GM04503 (cell line): ENCODE measurements at places on chromosomes 4 and X.
A peak's percentile ranks its signal among the peaks of the same experiment; 100 is the strongest.

GRCh38 chr4:108486046-108486445 lies 134.3 kb upstream of the RPL34 start:
- no peak for DNase-seq

DNA sequence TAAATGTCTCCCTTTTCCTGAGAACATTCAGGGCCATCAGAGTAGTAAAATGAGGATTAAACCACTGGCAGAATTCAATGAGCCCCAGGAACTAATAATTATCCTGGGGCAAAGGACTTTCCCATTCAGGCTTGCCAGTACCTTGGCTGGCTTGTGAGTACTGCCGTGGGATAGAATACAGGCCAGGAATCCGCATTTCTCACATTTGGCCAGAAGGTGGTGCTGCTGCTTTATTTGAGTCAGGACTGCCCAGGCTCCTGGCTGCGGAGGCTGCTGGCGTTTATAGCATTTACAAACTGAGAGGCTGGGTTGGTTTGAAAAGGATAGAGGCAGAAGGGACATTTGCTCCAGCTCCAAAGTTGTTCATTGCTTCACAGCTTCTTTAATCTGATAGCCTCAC lies 91.4 kb downstream of the RTL9 start:
- DNase-seq = peak; percentile 19

GRCh38 chrX:127404161-127404560 lies 584.6 kb downstream of the PRR32 start:
- no peak for DNase-seq

DNA sequence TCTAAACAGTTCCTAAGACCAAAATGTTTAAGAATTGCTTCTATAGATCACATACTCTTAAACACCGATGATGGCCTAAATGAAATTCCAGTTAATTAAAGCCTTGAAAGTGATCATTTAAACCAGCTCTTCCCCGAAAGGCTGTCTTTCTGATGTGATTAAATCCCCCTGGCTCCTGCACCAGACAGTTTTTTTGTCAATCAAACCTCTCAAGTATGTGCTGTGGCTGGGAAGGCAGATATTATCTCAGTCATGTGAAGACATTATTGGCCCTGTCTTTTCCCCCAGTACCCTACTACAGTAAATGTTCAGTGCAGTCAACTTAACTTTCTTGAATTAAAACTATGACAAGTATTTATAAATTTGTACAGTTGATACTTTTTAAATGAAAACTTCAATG lies 121.0 kb upstream of the MYOZ2 start:
- no peak for DNase-seq

DNA sequence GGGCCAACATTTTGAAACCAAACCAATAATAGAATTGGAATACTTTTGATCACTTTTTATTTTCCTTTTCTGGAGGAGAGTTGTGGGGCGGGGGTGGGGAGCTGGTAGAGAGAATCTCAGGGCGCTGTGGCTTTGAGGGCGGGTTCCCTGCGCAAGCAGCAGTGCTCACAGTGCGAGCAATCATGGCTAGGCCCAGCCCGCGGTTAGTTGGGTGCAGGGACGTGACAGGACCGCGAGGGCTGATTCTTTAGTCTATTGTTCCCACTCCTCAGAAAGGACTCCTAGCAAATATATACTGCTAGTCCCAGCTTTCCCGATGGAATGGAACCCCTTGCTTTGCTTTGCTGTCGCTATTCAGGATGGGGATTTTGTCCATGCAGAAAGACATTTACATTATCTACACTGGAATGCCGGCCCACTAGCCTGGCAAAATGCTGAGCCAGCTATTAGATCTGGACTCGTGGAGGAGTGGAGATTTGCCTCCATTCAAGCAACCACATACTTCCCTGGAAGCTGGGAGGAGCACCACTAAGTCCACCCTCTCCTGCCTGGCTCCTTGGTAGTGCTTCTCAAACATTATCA lies 23.9 kb upstream of the APLN start:
- DNase-seq = no peak

DNA sequence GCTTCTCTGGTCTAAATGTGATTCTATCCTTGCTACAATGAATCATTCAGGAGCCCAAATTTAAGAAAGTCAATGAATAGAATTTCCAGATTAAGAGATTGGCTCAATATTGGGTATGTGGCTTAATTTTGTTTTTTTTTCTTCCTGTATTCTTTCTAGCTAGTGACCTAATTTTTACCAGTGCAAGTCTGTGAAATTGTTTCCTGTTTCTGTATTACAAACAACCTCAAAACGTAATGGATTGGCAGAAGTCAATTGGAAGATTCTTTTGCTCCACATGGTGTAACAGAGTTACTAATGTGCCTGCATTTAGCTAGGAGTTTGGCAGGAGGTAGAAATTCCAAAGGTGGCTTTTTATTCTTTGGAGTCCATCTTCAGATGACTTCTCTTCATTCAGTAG lies 17.6 kb downstream of the DYNLT3 start:
- DNase-seq = no peak

GRCh38 chr4:150078579-150079080 lies 385 bp downstream of the DCLK2 start:
- DNase-seq = no peak

- DNase-seq = no peak
These were observed 66.9 kb upstream of the DAPP1 start for GRCh38 chr4:99749445-99750391.

DNA sequence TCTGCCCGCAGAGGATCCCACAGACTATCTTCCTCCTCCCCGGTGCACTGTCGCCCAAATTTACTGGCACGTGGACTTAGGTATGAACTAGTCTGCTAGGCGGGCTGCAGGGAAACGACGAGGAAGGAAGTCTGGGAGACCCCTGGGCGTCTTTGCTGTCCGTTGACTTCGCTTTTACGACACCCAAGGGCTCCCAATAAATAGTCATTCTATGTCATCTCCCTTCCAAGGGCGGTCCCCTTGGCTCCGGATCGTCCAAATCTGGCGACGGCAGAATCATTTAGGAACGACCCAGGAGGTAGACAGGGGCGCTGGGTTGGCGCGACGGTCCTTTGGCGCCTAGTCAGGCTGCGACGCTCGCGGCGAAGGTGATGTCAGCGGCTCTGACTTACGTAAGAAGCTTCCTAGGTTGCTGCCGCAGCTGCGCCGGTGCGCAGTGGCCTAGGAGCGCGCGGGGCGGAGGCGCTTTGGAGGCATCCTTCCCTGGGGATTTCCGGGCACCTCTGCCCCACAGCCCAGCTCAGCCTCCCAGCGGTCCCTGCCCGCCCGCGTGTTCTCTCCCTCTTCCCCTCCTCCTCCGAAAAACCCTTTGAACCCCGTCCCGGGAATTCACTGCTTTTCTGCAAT lies 2.2 kb downstream of the NHS start:
- DNase-seq = no peak

DNA sequence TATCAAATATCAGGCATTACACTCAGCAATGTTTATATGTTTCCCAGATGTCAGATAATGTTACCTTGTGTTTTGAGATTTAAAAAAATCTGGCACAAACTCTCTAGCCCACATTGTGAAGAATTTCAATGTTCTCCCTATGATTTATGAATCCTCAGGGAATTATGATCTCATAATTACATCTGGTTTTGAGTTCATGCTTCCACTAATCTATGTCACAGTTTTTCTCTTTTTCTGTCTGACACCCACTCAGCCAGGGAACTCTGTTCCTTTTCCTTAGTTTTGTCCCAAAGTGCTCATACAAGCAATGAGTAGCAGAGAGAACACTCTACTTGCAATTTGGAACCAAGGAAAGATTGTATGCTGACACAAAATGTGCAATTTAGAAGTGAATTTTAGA lies 212.1 kb upstream of the POF1B start:
- DNase-seq = no peak

DNA sequence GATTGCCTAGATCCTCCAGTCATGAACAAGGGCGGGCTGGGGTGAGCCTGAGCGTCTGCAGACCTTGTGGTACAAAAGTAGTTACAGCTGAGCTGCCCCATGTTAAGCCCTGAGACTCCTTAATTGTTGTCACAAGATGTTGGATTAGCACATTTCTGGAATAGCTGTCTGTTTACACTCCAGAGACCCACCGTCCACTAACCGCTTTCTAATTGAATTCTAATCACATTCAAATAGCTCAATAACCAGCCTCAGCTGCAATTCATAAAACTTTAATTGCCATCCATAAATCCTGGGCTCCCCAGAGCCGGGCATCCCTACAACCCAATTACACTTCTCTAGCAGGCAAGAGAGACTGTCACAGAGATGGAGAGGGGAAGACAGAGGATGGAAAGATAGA lies 1.6 kb upstream of the GSX2 start:
- DNase-seq = no peak

DNA sequence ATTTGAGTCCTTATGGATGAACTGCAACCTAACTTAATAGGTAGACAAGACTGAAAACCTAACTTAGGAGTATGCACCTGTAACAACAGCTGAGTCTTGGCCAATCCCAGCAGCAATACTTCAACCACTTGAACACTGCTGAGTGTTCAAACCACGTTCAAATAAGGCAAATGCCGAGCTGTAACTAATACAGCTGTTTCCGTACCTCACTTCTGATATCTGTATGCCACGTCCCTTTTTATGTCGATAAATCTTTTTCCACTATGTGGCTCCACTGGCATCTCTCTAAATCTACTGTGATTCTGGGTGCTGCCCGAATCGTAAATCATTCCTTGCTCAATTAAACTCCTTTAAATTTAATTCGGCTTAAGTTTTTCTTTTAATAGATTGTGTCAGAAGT lies 459.7 kb downstream of the INPP4B start:
- no peak for DNase-seq

DNA sequence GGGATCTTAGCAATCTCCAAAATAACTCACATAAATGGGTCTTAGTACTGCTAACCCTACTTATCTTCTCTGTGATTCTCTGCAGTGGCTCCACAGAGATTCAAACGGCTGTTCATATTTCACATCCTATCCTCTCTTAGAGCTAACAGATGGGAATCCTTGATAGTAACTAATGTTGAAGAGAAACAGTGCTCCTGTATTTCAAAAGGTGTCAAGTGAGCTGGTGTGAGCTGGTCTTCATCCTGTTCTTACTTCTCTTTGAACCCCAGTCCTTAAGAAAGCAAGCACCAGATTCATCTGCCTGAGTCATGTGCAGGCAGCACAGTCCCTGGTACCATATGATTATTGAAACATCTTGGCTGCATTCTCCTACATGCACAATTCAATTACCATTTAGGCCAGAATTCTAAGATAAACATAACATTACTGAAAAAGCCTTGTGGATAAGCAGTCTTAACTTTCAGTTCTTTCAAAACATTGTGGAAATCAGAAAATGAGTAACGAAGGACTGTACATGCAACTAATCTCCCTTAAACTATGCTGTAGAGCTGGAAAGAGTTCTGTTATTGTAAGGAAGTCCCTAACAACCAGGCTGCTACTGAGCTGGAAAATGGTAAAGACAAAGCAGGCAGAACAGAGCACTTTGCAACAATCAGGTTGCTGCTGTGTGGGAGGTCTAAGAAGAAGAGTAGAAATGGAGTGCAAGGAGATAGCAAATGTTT lies 153.1 kb downstream of the NPNT start:
- DNase-seq = no peak

GRCh38 chr4:8393593-8394038 lies 46.9 kb downstream of the ACOX3 start:
- DNase-seq = peak; percentile 97

- DNase-seq = no peak
These were observed 406.1 kb downstream of the GPM6A start for GRCh38 chr4:175405961-175406360.

DNA sequence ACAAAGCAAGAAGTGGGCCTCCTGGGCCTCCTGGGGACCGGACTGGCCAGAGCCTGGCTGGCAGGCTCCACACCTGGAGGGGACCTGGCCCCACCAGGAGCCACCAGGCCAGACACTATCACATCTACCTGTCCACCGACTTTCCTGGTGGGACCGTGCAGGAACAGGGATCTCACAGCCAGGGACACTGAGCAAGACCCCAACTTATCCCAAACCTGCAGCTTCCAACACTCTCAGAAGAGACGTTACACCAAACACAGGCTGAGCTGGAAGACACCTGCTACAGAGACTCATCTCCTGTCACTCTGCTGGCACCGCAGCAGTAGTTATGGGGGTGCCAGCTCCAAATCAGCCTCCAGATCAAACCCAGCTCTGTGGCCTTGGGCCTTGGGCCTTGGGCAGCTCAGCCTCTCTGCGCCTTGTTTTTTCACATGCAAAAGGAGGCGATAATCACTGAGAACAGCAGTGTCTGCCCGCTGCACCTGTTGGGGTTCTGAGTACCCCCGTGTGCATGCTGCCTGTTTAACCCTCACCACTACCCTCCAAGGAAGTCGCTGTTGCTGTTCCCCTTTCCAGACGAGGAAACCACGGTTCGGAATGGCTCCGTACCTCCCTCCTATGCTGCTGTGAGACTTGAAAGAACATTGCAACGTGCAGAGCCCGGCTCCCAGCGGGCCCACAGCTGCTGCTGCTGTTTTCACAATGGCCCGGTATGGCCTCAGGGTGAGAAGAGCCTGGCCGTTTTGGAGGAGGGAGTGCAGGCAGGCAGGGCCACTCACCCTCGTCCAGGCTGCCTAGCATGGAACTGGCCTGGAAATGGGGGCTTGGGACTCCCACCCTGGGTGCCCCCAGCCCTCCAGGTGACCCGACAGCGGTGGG lies 69.6 kb downstream of the ADRA2C start:
- DNase-seq = no peak

DNA sequence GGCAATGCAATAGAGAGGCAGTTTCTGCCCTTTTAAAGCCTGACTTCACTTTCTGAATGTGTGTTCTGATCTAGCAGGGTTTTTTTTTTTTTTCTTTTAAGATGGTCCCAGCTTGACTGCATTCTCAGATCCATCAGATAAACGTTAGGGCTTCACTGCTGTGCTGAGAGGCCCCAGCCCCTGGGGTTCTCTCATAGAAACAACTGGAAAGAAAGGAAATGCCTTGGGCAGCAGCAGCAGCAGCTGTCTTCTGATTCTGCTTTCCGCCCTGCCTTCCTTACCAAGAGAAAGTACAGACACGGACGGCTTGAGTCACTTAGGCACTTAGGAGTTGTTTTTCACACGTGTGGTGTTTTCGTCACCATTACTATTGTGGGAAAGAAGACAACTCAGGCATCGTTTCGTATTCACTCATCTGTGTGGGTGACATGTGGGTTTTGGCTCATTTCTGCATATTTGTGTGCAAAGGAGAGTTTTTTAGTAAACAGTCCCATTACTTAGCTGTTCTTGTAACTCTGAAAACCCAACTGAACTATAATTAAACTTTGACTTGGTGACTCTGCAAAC lies 172.0 kb downstream of the PTTG2 start:
- DNase-seq = peak; percentile 99

GRCh38 chrX:147602176-147602696 lies 309.5 kb upstream of the FMR1 start:
- no peak for DNase-seq

- DNase-seq = no peak
These were observed 148.0 kb downstream of the STIM2 start for GRCh38 chr4:27008679-27009078.

GRCh38 chr4:77095101-77095821 lies 19.5 kb upstream of the CCNI start:
- DNase-seq = no peak

- no peak for DNase-seq
These were observed 248.1 kb downstream of the EVC2 start for GRCh38 chr4:5460106-5460801.

- no peak for DNase-seq
These were observed 60.2 kb downstream of the CHRNA9 start for GRCh38 chr4:40395166-40395900.
